ENCODE measurements at places on chromosomes 1 and 21.

- peak; percentile 88 for DNase-seq
Measured at GRCh38 chr1:41573785-41574713, 89.6 kb upstream of the EDN2 start.

DNA sequence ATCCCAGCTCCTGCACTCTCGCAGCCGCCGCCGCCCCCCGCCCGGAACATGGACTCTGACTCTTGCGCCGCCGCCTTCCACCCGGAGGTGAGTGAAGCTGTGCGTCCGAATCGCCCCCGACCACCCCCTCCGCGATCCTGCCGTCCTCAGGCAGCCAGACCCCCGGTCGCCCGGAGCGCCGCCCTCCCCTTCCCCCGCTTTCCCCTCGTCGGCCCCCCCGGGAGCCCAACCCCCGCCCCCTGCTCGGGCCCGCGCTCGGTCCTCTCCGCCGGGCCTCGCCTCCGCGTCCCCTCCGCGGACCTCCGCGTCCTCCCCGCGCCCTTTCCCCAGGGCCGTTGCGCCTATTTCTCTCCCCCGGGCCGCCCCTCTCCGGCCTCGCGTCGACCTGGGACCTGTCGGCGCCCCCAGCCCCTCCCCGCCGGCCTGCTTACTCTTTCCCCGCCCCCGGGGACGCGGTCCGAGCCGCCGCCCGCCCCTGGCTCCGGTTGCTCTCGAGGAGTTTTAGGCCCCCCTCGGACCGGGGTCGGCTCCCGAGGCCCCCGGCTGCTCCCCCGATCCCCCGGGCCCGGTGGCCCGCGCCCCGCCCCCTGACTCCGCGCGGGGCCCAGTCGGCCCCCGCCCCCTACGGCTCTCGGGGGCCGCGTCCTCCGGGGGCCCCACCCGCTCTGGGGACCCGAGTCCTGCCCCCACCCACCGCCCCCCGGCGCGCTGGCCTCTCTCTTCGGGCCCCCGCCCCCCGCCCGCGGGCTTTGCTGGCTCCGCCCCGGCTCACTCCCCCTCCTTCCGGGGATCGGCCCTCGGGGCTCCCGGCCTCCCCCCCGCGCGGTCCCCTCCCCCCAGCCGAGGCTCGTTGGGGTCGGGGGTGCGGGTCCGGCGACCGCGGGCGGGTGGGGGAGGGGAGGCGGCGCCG lies 743 bp downstream of the PHF13 start:
- peak; percentile 71 for DNase-seq

DNA sequence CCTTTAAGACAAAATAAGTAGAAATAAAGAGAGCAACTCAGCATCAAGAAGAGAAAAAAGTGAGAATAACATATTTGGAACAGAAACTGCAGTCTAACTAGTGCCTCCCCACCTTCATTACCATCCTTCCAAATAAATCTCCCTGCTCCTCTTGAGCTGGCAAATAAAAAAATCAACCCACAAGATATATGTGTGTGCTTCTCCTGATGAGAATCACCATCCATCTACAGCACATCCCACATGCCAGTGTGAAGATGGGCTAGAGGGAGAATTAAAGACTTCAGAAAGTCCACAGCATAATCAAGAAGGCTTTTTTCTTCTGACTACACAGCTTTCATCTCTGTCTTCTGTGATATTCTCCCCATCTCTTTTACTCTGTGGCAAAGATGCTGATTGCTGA lies 244.1 kb downstream of the SPATA17 start:
- no peak for DNase-seq

DNA sequence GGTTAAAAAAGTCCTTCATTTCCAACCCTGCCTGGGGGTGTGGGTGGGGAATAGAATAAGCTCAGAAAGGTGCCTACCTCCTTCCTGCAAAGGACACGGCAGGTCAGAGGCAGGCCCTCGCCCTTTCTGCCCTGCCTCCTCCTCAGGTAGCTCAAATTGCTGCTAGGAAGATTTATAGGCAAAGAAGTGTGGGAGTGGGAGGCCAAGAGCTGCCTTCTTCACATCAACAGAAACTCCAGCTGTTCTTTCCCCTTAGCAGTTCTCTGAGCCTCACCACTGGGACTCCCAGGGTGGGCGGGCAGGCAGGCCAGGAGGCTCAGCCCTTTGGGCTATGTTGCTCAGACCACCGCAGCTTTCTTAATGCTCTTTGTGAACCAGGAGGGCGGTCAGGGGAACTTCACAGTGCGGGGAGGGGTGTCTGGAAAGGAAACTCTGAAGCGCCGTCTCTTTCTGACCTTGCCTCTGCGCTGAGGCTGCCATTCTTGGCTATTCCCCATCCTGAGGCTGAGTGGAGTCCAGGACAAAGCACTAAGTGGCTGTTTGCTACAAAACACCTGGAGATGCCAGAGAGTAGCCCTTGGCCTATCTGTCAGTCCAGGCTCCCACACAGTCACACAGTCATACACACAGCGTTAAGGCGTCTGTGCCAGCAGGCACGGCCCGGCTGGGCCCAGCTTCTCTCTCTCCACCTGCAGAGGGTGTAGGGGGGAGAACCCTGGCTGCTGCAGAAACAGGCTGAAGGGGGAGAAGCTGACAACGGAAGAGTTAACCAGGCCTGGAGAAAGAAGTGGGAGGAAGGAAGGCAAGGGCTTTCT lies 3.0 kb upstream of the A3GALT2 start:
- DNase-seq: no peak

DNA sequence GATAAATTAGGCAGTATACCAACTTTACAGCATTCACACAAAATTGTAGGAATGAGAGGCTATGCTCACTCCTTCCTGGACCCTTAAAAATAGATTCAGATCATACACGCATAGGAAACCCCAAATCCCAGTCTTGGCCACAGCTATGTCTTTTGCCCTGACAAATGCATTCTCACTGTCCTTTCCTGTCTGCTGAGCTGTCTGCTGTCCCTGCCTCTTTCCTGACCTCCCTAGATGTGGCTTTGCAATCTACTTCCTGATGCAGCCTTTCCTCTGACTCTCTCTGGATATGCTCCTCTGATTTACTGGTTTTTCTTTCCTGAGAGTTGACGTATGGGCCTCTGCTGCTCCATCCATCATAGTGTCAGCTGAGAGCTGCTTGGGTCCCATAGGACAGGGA lies 59.8 kb upstream of the SLC35F3 start:
- no peak for DNase-seq

DNA sequence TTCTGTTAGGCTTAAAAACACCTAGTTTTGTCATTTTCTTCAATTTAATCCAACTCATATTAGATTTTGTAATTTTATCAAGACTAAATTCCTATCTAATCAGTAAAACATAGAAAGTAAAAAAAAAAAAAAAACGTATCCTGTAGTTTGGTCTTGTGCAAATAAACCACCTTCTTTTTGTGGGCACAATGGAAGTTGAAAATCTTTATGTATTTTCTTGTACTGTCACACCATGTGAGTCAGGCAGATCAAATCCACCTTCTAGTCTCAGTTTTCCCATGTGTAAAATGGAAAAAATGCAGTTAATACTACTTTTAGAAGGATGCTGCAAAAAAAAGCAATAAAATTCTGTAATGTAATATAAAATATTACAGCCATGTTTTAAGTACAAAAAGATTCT lies 129.8 kb downstream of the CYYR1 start:
- DNase-seq: no peak

DNA sequence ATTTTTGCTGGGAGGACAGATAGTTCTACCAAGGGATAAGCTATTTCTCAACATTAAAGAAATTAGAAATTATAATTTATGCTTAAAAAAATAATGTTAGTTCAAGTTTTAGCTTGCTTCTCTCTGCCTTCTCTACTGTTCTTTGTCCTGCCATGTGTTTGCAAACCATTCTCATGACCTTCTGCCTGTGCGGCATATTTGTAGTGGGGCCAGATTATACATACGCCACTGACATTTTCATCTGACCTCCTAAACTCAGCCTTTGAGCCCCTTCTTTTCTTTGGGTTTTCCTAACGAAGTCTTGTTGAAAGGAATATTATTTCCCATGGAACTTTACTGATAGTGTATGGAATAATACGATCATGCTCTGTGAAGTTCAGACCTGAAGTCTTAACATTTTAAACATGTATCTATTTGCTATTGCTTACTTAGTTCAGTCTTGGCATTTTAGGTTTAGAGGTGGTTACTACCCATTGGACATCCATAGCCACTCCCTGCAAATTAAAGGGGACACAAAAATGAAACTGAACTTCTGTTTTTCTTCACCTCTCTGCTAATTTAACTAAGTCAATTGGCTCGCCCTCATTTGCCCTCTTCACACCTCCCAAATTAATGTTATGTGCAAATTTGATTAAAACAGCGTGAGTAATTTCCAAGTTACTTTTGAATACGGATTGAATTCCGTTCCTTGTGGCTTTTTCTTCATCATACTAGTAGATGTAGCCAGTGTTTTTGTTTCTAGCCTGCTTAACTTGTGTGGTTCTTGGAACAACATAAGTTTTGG lies 15.6 kb downstream of the LRRC8D start:
- no peak for DNase-seq

DNA sequence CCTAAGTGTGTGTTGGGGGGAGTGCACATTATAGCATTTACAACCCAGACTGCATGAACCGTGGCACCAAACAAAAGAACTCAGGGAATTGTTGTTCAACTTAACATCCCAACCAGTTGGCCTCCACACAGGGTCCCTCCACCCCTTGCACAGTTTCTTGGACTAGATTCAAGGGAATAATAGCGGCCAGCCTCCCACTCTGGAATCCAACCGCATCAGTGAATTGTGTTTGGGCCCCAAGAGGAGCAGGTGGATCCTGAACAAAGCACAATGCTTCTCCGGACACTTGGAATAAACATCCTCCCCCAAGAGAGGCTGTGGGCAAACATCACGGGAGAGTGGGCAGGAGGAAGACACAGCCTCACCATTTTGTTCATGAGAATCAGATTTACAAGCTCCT lies 18.2 kb downstream of the CD34 start:
- DNase-seq: no peak

- DNase-seq: peak; percentile 31
Measured at GRCh38 chr1:53349968-53350852, 22.3 kb upstream of the LRP8 start.

GRCh38 chr1:177811429-177811828 lies 158.4 kb downstream of the SEC16B start:
- no peak for DNase-seq

GRCh38 chr1:8947127-8947691 lies 1.5 kb downstream of the CA6 start:
- no peak for DNase-seq

- DNase-seq: no peak
Measured at GRCh38 chr1:221078260-221078965, 199.2 kb downstream of the HLX start.

GRCh38 chr1:229841230-229841629 lies 215.2 kb downstream of the URB2 start:
- DNase-seq: no peak

GRCh38 chr1:53299233-53299632 lies 28.6 kb downstream of the LRP8 start:
- DNase-seq: no peak

DNA sequence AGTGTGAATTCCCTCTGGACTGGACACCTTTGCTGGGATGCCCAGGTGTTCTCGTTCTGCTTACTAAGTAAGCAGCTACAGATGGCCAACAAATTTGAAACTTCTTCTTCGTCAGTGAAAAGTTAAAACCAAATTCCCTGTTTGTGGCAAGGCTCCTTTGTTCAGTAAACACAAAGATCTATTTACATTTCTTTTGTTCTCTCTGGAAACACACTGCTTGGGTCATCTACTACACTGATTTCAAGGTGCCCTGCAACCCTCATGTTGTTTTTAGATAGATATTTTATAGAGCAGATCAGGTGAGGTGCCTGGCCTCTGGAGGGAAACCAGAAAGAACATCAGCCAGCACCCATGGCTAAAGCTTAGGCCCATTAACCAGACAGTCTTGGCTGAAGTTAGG lies 157.2 kb upstream of the UBE2U start:
- no peak for DNase-seq

GRCh38 chr1:112297536-112297935 lies 98.5 kb upstream of the CTTNBP2NL start:
- no peak for DNase-seq

- no peak for DNase-seq
Measured at GRCh38 chr21:37272897-37273296, 5.8 kb upstream of the VPS26C start.

DNA sequence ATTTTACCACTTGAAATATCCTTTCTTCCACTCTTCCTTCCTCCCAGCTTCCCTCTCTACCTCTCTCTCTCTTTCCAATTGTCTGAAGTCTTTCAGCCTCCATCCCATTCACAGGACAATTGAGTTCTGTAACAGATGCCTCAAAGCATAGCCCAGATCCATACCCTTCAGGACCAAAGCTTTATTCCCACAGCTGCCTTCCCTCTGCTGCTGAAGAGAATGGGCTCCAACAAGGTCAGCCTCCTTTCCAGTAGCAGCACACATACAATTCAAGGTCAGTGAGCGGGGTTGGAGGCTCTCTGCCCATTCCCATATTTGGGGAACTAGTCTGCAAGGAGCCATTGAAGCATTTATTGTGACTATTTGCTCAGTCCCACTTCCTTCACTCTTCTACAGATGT lies 179.9 kb downstream of the DPYD start:
- no peak for DNase-seq

- no peak for DNase-seq
Measured at GRCh38 chr21:36851121-36851520, 115.3 kb downstream of the HLCS start.

DNA sequence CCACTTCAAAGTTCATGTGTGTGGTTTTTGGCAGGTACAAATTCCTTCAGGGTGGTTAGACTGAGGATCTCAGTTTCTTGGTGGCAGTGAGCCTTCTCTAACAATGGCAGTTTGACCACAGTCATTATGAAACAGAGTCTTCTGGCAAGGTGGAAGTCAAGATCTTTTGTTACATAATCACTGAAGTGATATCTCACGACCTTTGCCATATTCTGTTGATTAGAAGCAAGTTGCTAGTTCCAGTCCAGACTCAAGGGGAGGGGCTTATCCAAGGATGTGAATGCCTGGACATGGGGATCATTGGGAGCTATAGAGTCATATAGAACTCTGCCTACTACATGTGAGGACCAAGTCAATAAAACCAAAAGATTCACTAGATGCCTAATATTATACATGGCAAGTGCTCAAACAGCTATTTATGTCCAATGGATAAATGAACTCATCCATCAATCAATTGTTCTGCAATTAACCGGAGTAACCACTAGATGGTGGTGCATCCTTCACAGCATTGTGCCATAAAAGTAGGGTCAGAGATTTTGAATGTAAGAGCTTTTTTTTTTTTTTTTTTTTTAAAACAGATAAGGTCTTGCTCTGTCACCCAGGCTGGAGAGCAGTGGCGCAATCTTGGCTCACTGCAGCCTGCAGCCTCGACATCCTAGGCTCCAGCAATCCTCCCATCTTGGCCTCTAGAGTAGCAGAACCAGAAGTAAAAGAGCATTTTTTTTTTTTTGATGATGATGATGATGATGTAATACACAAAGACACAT lies 131.9 kb downstream of the CRB1 start:
- DNase-seq: no peak

- peak; percentile 54 for DNase-seq
Measured at GRCh38 chr1:16716691-16717335, 23.5 kb upstream of the RNU1-4 start.

GRCh38 chr1:61160526-61160925 lies 78.2 kb downstream of the NFIA start:
- DNase-seq: no peak
